Skeletal muscle cell (primary cell): ENCODE measurements at places on chromosomes 1 and 21.

DNA sequence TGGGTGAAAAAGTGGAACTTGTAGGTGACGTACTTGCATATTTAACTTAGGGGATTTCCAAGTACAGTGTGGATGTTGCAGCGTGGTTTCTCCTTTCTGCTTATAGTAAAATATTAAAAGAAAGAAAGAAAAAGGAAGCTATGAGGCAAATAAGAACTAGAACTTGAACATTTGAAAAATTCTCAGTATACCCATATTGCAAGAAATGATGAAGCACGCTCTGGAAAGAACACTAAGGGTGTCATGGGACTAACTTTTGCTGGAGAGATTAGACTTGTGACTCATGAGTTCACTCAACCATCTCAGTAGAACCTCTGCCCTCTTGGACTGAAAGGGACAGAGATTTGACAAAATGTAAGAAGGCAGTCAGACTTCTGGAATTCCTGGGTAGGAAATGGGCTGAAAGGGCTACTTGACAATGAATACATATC, 704.5 kb upstream of the ADGRL4 start:
- peak; percentile 44 for DNase-seq

GRCh38 chr21:45179568-45180245, 105.3 kb downstream of the ADARB1 start:
- no peak for DNase-seq

DNA sequence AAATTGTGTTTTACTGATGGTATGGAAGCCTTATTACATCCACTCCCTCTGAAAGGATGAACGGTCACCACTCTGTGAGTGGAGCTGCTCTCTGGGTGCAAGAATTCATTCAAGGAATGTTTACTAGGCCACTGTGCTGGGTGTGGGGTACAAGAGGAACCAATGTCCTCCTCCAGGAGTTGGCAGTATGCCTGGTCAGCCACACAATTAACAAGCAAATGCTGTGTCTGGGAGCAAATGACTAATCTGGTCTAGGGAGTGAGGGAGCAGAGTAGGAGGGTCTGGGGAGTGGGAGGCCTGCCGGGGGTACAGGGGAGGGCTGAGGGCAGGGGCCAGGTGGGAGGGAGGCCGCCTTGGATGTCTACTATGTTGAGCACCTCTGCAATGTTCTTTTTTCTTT, 27.2 kb upstream of the TDRD10 start:
- DNase-seq, result peak; percentile 70

DNA sequence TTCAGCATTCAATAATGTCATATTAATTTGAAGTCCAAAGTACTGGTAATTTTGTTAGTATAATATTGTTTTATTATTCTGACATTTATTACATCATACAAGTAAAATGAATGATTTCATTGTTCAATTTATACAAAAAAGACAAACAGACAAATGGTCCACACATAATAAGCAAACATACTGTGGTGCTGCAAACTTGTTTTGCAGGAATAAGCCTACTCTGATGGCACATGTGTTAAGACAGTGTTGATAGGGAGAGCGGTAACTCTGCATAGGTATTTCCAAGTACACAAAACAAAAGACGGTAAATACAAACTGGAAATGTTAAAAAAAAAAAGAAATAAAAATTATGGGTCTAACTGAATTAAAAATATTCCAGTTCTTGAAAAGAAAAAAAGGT, 59.7 kb upstream of the DPYD start:
- no peak for DNase-seq
